ENCODE measurements at places on chromosomes 16 and 17.

GRCh38 chr17:5703736-5704135, 119.4 kb upstream of the NLRP1 start:
- no peak for DNase-seq

DNA sequence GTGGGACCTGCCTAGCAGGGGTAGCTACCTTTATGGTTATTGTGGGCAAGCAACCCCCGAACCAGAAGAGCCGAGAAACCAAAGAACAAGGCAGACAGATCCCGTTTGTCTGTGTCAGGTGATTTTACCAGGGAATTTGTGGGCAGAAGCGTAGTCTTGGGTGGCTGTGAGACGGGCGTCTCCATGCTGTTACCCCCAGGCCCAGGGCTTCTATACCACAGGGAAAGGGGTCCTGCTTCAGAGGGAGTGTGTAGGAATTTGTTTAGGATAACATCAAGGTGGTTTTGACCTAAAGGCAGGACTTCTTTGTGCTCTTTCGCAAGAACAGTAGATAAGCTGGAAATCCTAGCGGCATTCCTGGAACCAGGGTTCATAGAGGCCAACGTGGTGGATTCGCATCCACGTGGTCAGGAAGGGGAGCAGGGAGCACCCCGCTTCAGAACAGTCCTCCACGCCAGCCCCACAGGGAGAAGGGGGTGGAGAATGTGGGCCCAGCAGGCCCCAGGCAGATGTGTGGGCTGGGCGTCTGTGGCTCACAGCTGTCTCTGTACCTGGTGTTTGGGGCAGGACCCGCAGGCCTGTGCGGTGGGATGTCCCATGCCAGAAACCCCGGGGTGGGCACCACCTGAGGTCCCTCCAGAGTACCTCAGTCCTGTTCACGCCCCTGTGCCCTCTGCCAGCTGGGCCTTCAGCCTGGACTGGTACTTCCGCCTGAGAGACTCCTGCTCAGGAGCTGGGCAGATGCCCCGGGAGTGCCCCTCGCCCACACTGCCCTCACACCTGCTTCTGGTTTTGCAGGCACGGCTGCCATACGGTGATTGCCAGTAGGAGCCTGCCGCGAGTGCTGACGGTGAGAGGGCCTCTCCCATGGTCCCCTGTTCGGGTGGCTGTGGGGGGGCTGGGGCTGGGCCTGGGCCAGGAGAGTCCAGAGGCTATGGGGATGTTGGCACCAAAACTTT, 4.1 kb downstream of the DECR2 start:
- no peak for DNase-seq

- no peak for DNase-seq
Measured at GRCh38 chr16:23383881-23384280, 69.1 kb downstream of the COG7 start.

DNA sequence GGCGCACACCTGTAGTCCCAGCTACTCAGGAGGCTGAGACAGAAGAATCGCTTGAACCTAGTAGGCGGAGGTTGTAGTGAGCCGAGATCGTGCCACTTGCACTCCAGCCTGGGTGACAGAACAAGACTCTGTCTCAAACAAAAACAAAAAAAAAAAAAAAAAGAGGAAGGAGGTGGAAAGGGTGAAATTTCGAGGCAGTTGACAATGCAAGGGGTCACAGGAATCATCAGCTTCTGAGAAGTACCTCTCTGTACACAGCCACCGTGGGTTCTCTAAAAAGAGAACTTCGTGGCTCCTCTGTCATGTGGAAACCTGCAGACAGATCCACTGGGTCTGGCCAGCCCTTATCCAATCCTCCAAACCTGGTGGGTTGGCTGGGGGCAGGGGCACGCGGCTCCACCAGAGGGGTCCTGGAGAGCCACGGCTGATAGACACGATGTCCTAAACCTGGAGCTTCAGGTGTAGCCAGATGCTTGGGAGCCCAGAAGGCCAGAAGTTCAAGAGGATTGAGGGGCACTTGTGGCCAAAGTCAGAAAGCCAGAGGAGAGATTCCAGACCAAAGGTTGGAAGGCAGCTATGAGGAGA, 540 bp upstream of the CD300LF start:
- no peak for DNase-seq

DNA sequence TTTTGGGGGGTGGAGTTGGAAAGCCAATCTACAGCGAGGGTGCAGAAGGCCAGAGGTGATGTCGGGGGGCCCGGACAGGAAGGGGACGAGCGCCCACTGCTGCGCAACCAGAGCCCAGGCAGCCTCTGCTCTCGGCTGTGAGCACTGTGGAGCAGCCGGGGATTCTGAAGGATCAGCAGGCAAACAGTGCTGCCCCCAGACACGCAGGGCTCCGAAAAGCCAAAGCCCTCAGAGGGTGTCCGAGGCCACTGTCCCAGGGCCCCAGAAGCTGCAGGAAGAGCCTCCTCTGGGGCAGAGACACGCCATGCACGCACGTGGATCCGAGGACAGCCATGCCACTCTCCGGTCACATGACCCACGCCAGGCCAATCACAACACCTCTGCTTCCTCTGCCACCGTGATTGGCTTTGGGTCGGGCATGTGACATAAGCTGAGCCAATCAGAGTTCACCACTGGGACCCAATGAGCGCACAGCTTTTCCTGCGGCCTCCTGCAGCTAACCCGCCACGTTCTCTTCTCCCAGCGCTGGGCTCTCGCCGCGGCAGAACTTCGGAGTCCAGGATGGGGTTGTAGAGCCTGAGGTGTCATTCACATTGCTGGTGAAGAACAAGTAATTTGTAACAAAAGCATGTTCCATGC, 40.7 kb downstream of the ACTG1 start:
- peak; percentile 97 for DNase-seq

- DNase-seq, result peak; percentile 41
Measured at GRCh38 chr16:84423416-84423837, 55.1 kb downstream of the ATP2C2 start.

- DNase-seq, result no peak
Measured at GRCh38 chr17:29867643-29868181, 62.3 kb downstream of the SSH2 start.

- DNase-seq, result peak; percentile 60
Measured at GRCh38 chr17:14882131-14882530, 383.0 kb downstream of the PMP22 start.

DNA sequence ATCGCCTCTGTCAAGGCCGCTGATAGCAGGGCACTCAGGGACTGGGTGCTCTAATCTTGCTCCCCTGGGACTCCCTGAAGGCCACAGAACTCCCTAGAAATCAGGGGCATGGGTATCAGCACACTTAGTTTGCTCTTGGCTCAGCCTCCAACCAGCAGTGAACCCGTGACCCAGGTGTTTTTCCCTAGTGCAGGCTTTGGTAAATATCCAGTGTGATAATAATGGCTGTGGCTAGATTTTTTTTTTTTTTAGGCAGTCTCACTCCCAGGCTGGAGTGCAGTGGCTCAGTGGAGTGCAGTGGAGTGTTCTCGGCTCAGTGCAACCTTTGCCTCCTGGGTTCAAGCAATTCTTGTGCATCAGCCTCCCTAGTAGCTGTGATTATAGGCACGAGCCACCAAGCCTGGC, 10.3 kb downstream of the NUPR1 start:
- no peak for DNase-seq

DNA sequence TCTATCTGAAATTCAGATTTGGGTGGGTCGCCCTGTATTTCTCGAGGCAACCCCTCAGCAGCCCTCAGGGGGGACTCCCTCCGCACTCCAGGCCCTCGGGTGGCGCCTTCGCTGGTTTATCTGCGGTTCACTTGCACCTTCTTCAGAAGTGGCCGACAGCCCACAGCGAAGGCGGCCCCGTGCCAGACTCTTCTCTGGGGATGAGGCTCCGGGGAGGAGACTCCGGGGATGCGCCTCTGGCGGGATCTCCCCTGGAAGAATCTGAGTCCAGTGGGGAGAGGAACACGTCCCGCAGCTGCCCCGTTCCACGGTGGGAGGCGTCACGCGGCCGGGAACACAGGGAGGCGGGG, 63.9 kb upstream of the DNAJA2 start:
- DNase-seq, result no peak

GRCh38 chr17:3913531-3914311, 2.5 kb downstream of the P2RX1 start:
- peak; percentile 74 for DNase-seq

DNA sequence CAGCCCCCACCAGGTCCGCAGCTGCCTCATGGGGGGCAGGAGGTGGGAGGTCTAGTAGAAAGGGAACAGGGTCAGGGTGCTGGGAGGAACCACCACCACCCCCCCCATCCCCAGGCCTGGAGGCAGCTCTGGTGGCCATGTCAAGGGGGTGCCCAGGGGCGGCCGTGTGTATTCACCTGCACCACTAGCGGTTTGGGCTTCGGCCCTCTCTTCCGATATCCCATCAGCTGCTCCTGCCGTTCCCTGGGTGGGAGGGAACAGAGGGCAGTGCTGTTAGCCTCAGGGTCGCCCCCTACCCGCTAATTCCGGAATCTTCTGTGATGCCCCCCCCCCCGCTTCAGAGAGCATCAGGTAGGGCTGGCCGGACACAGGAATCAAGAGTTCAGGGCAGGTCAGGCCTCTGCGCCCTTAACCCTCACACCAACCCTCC, 3.8 kb downstream of the CBX4 start:
- no peak for DNase-seq

DNA sequence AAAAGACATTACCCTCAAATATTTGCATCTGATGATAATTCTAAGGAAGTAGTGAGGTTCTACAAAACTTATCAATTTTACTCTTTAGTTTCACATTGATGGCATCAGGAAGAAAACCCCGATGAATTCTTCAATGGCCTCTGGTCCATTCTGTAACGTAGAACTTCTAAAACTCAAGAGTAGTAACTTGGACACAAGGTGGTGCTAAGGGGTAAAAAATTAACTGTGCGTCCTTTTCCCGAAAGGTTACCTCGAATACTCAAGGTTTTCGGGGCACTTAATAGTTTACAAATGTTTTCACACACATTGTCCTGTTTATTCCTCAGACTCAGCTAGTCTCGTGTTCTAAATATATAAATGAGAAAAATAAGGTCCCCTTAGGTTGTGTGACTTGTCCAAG, 517.3 kb upstream of the ZFHX3 start:
- no peak for DNase-seq
